NCI-H187 treated with DMSO at 0.1 percent for 48 hours (cell line): ENCODE measurements at places on chromosomes 7 and 10.

- no peak for DNase-seq
Measured at GRCh38 chr7:31962246-31962645, 108.0 kb downstream of the PDE1C start.

DNA sequence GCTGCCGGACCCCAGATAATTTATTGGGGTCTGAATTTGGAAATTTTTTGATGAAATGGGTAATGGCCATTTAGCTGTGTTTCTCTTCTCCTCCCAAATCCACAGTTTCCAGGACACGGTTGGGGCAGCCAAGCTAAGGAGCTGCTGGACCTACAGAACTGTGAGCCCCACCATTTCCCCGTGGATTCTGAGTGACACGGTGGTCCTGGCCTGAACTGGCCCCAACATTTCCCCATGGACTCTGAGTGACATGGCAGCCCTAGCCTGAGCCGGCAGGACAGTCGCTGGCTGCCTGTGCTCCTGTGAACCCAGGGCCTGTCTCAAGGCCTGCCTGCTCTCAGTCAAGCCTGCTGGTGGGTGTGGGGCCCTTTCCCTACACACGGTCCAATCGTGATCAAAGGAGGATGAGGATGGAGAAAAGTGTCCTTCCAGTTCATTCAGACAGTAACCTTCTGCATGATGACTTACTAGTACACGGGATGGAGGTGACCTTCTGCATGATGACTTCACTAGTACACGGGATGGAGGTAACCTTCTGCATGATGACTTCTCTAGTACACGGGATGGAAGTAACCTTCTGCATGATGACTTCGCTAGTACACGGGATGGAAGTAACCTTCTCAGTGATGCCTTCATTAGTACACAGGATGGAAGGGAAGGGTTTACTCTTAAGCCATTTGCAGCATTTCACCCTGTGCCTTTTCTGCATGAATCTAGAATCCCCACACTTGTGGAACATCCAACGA lies 359.9 kb downstream of the GLRX3 start:
- no peak for DNase-seq

DNA sequence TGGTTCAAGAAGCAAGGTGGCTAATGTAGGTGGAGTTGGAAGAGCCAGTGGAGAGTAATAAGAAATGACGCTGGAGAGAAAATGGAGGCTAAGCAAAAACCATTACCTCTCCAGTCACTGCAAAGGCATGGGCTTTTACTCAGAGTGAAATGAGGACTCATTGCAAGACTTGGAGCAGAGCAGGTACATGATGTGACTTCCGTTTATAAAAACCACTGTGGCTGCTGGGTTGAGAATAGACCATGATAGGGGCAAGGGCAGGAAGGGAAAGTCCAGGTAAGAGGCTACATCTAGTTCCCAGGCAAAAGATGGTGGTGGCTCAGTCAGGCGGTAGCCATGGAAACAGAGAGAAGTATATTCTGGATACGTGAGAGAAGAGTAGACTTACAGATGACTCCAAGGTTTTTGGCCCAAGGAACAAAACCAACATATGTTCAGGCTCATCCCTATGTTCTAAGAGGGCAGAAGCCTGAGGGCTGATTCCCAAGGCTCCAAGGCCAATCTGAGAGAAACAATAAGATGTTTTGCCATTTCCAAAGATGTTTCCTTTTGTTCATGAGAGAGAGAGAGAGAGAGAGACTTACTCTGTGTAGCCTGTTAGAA lies 21.5 kb upstream of the PDE1C start:
- no peak for DNase-seq

DNA sequence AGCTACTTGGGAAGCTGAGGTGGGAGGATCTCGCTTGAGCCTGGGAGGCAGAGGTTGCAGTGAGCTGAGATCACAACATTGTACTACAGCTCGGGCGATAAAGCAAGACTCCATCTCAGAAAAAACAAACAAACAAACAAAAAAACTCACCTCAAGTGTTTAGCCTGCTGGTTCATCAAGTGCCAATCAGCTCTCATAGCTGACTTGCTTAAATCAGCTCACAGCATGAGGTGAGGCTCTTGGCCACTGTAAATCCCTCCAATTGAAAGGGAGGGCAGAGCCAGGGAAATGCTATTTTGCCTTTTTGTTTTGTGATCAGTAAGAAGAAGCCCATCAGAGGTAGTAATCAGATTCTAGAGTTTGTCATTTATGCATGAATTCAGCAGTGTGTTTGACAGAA lies 112.3 kb downstream of the RAB11FIP2 start:
- no peak for DNase-seq

DNA sequence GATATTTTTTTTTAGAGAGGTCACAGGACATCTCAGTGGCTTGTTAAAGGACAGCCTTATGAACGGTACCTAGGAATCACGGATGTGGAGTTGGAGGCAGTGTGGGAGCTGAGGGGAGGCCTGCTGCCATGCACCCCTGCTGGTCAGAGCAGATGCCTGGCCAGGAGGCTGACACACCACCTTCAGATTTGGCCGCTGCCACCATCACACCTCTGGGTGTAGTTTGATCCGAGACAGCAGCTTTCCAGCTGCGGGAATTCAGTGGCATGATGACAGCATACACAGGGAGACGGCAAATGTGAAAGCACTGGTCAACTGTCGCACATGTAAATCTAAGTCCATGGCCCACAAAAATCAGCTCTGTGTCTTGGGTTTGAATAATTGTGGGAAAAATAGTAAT lies 285.4 kb downstream of the ADARB2 start:
- no peak for DNase-seq

DNA sequence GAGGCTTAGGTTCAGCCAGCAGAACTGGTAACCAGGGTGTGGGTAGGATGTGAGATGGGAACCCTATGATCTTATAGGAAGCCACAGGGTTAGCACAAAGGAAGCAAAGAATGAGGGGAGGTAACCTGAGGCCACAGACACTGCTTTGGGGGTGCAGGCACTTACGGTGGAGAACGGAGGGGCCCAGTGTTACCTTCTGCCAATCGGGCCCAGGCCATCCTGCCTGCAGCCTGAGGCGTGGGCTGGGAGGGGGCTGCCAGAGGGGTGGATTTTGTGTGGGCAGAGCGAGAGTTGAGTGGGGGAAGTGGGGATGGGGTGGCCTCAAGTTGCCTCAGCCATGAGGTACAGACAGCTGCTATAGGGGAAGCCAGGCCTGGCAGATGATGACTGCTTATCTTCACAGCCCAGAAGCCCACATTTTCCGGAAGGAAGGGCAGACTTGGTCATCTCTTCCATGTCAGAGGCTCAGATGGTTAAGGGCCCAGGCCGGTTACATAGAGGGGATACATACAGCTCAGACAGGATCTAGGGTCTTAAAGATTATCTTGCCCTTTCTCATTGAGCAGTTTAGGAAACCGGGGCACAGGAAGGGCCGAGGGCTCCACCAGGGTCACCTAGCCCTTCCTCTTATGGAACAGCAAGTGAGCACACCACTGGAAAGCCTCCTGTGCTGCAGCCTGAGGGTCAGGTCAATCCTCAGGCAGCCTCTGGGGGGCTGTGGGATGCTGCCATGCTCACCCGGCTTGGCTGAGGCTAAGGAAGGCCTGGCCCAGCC lies 24.4 kb upstream of the VSIR start:
- DNase-seq: no peak

GRCh38 chr7:16615228-16615627 lies 30.3 kb downstream of the ANKMY2 start:
- DNase-seq: no peak

DNA sequence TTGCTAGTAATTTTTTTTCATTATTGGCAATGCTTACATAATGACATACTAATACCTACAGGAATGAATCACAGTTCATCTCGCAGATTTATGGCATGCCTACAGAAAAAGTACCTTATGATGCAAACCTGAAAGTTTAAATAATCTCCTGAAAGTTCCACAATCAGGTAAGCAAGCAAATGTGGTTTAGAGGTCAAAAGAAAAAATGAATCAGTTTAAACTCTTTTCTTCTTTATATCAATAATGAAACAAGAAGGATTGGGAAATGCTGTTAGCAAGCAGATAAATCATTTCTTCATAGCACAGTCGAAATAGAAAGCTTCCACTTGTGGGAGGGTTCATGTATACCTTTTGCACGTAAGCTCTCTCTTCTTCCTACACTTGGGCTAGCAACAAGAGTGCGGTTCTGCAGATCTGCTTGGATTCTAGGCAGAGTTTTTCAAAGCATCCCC lies 53.7 kb upstream of the MTPN start:
- DNase-seq: no peak

GRCh38 chr10:92430103-92430502 lies 139.1 kb downstream of the MARCHF5 start:
- DNase-seq: no peak

DNA sequence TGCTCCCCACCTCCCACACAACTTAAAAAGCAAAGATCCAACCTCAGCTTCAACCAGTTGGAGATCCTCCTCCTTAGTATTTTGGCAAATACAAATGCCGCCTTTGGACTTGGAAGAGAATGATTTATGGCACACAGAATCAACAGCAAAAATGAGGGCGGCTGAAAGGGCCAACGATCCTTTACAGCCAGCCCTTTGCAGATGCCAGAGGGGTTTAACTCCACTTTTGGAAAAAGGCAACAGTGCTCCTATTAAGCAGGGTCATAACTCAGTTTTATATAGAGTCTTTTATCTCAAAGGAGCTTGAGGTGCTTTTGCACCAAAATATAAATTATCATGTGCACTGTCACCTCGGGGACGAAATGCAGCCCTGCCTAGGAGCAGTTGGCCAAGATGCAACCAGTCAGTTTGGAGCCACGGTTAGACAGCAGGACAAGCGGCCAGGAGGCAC lies 56.7 kb upstream of the JCAD start:
- DNase-seq: no peak

GRCh38 chr7:13153742-13154141 lies 466.3 kb downstream of the ARL4A start:
- no peak for DNase-seq

- DNase-seq: no peak
Measured at GRCh38 chr10:12729885-12730284, 271.6 kb downstream of the CCDC3 start.

DNA sequence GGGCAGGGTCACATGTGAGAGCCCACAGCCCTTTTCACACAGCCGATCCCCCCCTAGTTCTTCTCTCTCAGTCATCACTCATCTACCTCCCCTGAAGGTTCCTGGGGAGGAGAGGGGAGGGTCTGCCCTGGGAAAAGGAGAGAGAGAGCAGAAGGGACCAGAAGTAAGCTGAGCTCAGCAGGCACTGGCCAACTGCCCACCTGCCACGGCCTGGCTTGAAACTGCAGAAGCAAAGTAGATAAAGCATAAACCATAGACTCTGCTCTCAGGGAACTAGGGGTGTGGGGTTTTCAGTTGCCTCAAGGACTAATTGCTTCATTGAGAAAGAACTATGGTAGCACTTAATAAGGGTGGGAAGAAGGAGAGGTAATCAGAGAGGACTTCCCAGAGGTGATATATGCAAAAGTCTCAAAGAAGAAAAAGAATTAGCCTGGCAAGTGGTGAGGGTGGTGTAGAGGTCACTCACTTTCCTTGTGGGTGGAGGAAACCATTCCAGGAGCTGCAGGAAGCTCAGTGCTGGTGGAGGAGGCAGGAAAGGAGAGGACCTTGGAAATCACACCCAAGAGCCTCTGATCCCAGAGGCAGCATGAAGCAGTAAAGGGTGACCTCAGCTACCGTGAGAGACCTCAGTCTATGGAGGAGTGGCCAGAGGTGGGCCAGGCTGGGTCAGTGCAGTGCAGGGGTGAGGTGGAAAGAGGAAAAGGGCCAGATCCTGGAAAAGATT lies 17.2 kb downstream of the PILRA start:
- DNase-seq: no peak

- DNase-seq: no peak
Measured at GRCh38 chr10:126937026-126937425, 31.8 kb downstream of the DOCK1 start.

DNA sequence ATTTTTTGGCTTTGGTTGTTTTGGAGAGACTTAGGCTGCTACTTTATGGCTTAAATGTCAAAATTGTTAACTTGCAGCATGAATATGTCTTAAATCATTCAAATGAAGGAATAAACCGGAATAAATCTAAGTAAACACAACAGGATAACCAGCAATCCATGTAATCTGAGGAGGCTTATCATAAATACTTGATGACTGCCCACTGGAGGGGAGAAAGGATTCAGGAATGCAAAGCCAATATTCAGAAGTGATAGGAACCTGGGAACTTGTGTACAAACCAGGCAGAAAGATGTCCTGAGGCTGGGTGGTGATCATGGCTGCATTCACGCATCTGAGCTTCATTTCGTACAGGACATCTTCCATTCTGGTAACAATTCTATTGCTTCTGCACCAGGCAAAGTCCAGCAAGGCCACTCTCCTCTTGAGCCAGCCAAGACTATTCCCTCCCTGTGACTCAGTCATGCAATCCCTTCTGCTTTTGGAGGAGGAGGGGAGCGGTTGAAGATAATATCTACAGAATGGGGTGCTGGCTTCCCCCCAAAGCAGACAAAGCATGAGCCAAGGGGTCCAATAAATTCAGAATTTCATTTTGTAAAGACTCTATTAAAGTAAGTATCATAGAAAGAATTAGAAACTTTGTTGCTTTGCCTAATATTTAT lies 374.5 kb downstream of the PHTF2 start:
- no peak for DNase-seq

DNA sequence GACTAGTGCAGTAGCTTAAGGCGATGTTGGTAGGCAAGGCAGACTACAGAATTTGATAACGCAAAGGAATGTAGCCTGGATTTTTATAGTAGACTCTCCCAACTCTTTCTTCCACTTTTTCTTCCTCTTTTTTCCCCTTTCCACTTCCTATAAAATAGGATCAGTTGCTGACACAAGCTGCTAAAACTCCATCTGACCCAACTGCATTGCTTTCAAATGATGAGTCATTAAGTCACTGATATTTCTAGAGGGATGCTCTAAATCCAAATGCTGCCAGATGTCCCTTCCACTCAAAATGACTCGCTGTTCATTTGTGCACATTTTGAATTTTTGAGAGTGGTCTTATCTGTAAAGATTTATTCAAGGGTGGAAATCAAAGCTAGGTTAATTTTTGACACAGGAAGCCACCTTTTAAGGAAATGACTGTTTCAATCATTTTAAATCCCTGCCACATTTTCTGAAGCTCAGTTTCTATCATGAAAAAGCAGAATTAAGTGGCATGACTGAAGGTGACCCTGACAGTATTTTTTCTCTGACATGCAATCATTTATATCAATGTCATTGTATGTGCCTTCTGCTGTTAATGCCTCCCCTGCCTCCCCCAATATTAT lies 25.8 kb upstream of the SFMBT2 start:
- no peak for DNase-seq

GRCh38 chr7:24834128-24834798 lies 77.0 kb upstream of the GSDME start:
- DNase-seq: no peak

- DNase-seq: no peak
Measured at GRCh38 chr10:32976338-32976737, 18.3 kb upstream of the ITGB1 start.

DNA sequence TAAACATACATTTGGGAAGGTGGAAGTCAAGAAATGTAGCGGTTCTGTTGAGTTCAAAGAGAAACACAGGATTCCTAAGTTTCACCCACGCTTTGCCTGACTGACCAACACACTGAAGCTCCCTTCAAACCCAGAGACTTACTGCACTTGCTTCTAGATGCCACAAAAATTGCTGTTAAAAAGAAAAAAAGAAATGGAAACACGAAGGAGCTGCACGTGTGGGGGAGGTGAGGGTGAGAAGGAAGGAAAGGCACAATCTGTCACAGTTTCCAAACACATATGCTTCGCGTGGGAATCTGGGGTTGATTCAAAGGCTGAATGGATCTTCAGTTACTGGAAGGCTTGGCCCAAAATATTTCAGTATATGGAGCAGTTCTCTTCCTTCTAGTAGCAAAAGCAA lies 495.6 kb downstream of the DNAJB6 start:
- no peak for DNase-seq
